ENCODE measurements at places on chromosomes 1 and 21.

DNA sequence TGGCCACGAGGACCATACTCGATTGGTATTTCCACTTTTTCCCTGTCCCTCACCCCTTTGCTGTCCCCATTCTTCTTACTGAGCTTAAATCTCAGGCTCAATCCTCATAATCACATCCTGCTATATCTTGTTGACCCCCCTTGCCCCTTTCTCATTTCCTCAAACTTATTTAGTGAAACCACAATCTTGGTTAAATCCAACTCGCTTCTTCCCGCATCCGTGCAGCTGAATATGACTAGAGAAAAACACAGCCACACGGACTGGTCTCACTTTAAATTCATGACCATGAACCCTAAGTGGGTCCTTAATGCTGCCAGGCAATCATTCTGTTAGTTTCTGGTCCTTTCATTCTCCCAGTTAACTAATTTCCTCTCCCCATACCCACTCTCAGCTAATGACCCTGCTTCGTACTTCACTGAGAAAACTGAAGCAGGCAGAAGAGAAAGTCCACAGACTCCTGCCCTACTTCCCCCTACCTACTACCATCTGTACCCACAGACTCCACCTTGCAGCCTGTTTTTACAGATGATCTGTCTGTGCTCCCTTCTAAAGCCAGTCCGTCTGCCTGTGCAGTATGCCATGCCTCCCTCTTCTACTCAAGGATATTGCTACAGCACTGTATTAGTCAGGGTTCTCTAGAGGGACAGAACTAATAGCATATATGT lies 96.8 kb upstream of the LMO4 start:
- no peak for DNase-seq

- no peak for DNase-seq
Measured at GRCh38 chr21:46210378-46211136, 18.0 kb downstream of the LSS start.

DNA sequence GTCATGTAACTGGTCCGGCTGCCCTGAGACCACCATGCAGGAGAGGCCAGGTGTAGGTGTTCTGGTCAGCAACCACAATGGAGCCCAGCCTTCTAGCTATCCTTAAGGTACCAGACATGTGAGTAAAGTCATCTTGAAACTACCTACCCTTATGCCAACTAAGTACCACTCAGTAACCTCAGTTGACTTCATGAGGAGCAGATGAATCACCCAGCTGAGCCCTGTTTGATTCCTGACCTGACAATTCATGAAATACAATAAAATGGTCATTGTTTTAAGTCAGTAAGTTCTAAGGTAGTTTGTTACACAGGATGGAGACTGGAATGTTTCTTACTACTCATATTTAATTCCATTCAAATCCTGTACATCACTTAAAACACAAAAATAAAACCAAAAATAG lies 113.1 kb upstream of the LMO4 start:
- no peak for DNase-seq

- DNase-seq = no peak
Measured at GRCh38 chr21:41706678-41707077, 60.2 kb downstream of the RIPK4 start.

GRCh38 chr1:65065524-65066418 lies 82.2 kb upstream of the AK4 start:
- DNase-seq = no peak

DNA sequence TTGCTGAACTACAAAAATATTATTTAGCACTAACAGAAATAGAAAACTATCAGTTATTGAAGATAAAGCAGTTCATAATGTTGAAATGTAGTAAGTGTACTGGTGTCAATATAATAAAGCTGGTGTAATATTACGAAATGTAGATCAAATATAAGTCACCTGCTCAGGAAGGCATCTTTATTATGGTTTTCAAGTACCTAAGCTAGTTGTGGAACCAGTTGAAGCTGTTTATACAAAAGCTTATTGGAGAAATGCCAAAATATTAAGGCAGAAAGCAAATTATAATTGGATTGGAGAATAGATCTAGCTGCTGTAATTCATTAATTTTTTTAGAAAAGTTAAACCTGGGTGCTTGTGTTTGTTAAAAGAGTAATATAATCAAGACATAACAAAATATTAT lies 6.2 kb upstream of the MARK1 start:
- no peak for DNase-seq

DNA sequence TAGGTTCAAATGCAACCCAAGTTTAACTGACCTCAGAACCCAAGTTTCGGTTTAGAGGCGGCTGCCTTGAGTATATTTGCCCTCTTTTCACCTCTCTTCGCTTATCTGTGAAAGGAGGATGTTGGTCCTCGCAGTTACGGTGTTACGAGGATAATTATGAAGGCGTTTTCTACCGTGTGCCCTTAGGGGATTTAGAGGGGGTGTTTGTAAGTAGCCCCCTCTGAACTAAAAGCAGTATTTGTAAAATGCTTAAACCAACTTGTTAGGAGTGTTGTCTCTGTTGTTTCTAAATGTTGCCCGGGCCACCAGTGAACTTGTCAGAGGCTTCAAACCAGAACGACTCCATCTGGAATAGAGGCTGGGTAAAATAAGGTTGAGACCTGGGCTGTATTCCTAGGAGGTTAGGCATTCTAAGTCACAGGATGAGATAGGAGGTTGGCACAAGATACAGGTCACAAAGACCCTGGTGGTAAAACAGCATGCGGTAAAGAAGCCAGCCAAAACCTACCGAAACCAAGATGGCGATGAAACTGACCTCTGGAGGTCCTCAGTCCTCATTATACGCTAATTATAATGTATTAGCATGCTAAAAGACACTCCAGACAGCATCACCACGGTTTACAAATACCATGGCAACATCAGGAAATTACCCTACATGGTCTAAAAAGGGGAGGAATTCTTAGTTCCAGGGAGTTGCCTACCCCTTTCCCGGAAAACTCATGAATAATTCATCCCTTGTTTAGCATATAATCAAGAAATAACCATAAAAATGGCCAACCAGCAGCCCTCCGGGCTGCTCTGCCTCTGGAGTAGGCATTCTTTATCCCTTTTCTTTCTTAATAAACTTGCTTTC lies 1.0 kb upstream of the PSRC1 start:
- no peak for DNase-seq

DNA sequence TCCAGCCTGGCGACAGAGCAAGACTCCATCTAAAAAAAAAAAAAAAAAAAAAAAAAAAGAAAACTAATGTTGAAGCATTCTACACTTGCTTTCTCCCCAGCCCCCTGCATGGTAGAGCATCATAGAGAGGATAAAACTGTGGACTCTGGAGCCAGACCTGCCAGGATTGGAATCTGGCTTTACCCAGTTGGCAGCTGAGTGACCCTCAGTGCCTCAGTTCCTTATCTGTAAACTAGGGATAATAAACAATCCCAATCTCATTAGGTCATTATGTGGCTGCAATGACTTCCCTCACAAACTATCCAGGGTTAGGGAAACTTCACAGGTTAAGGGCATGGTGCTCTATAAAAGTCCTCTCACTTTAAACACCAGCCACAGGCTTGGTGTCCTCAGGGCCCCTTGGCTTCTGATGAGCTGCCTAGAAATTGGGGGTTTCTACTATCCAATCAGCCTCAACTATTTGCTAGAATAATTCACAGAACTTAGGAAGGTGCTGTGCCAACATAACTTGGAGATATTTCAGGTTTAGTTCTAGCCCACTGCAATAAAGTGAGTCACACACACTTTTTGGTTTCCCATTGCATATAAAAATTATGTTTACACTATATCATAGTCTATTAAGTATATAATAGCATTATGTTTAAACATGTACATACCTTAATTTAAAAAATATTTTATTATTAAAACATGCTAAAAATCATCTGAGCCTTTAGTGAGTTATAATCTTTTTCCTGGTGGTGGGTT lies 180.5 kb upstream of the B3GALT2 start:
- no peak for DNase-seq

DNA sequence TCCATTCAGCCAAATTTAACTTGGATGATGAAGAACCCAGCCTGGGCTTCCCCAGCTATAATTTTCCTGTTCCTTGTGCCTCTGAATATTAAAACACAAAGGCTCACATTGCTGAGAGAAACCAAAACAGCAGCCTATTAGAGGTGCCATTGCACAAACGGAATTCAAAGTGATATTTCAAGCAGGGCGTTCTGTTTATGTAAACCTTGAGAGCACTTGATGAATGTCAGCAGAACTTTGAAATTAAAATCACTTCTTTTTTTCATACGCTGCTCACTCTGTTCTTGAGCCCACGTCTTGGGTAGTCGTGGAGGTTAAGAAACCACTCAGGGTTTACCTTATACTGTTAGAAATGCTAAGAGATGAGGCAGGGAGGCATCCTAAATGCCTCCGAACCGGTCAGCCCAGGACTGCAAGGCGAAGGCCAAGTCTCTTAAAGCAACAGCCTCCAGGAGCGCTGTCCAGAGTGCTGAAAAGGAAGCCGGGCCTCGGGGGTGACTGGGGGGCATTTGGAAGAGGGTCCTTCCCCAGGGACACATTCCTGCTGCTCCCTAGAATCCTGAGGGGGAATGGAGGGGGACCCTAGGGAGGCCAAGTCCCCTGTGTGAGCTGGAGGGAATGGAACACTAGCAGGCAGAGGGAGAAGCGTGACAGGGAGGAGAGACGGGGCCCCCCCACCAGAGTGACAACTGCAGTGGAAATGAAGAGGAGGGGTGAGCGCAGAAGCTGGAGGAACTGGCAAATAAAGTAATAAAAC lies 154.8 kb upstream of the VAMP3 start:
- no peak for DNase-seq

DNA sequence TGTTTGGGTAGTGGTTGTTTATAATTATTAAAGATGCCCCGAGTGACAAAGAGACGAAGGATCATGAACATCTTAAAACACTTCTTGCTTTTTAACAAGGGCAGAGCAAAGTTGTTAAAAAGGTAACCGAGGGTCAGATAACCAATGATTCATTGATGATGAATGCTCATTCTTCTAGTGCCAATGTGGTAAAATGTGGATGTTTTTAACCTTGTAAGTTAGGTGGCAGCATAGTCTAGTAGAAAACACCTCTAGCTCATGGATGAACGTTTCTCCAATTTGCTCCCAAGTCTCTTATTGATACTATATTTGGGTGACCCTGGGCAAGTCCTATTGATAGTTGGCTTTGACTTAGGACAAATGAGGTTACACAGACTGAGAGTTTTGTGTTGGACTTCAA lies 167.9 kb downstream of the KIF26B start:
- no peak for DNase-seq

- no peak for DNase-seq
Measured at GRCh38 chr1:227885648-227886502, 61.9 kb downstream of the WNT9A start.

DNA sequence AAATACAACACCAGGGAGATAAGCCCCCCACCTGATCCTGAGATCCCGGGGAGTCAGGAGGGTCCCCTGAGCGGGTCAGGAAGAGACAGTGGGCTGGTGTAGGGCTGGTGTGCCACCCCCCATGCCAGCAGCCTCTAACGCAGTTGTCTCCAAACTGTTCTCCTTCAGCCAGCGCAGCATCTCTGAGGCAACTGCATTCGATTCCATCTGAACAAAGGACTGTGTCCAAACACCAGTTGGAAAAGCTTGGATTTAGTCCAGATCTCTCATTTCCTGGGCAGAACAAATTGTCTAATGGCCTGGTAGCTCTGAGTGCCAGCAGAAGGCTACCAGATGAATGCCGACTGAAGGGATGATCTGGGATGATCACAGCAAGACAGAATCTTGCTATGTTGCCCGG lies 44.1 kb upstream of the EIF4G3 start:
- no peak for DNase-seq

- DNase-seq = no peak
Measured at GRCh38 chr1:98331243-98331642, 330.3 kb upstream of the SNX7 start.

DNA sequence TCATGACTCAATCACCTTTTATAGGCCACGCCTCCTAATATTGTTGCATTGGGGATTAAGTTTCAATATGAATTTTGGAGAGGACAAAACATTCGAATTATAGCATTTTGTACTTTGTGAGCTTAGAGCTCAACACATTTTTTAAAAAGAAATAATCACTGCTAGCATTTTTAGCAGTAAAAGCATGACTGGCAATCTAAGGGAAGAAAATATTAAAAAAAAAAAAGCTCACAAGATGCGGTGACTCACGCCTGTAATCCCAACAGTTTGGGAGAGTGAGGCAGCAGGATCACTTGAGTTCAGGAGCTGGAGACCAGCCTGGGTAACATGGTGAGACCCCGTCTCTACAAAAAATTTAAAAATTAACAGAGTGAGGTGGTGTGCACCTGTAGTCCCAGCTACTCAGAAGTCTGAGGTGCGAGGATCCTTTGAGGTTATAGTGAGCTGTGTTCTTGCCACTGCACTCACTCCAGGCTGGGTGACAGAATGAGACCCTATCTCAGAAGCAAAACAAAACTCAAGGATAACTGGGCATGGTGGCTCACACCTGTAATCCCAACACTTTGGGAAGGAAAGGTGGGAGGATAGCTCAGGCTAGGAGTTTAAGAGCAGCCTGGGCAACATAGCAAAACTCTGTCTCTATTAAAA lies 28.8 kb upstream of the DIPK1A start:
- DNase-seq = no peak

Data from stimulated activated CD4-positive, alpha-beta T cell treated with anti-CD3 and anti-CD28 coated beads, Interleukin-15, amount 100 ng/mL, for 1 hour (primary cell).